ENCODE measurements at places on chromosomes 12 and 14.
A peak's percentile ranks its signal among the peaks of the same experiment; 100 is the strongest.

DNA sequence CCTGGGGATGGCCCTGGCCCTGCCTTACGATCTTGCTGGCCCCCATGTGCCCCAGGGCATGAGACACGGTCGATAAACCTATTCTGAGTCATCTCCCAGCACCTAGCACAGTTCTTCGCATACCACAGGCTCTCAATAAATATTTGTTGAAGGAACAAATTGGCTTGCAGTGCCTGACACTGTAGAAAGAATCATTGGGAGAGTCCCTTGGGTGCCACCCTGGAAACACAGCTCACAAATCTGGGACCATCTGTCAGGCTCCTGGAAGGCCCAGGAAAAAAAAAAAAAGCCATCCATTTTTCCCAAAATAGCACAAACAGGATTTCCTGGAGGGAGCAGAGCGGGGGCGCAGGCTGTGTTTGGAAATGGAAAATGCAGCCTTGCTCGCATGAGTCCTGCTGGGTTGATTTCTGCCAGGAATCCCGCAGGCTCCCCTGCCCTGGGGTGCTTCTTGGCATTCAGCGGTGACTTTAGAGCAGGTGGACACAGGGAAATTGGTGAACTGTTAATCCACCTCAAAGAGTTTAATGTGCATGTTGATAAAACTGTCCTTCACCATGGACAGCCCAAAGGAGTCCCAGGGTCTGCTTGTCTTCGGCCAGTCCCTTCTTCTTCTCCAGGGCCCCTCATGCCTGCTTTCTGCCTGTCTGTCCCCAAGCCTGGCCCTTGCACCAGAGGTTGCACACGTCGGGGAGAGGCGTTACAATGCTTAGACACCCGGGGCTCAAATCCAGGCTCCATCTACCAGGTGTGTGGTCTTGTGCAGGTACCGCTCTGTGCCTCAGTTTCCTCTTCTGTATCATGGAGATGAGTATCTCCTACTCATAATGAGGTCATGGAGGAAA, 106.1 kb upstream of the RFLNA start:
- DNase-seq: no peak

GRCh38 chr12:96036765-96037455, 1.5 kb upstream of the LTA4H start:
- no peak for DNase-seq

GRCh38 chr12:94585626-94586025, 64.7 kb downstream of the TMCC3 start:
- DNase-seq: no peak

DNA sequence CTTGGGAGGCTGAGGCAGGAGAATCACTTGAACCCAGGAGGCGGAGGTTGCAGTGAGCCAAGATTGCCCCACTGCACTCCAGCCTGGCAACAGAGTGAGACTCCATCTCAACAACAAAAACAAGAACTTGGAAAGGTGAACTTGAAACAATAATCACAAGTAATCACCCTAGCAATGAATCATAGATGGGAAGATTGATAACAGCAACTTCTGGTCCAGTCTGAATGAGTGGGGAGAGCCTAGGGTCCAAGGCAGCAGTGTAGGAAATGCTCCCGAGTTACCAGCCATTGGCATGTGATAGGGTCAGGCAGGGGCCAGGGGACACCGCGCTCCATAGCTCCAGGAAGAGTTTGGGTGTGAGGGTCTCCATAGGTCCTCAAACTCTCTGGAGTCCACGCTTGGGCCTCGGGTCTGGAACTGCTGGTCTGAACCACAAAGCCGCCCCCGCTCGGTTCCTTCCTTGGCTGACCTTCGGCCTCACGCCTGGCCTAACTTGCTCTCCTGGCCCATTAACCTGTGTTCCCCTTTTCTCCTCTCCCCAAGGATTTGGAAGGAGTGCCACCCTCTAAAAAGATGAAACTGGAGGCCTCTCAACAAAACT, 19.9 kb upstream of the MLXIP start:
- DNase-seq: no peak

GRCh38 chr14:91032248-91032647, 28.2 kb downstream of the RPS6KA5 start:
- DNase-seq: no peak

DNA sequence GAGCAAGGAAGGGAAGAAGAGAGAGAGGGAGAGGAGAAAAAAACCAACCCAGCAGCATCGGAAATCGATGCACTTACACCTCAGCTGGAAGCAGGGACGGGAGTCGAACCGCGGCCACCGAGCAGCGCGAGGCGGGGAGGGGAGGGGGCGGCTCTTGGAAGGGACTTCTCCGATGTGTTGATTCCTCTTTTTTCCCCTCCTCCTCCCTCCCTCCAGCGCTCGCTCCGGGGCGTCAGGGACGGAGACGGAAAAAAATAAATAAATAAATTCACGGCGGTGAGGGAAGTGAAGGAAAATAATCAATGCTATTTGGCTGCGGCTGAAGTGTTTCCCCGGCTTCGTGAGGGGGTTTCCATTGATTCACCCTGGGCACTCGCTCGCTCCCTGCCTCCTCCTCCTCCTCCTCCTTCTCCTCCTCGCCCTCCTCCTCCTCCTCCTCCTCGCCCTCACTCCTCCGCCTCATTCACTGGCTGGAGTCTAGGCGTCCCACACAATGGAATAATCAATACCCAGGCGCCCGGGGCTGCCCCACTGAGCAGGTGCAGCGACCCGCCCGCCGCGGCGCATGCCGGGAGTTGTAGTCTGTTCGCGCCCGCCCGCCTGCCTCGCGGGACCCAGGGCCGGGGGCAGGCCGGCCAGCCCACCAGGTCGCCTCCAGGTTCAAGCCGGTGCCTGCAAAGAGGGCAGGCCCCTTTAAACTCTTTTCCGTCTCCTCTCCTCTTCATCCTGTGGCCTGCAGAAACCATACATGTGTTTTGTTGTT, at the start of gene ZFHX2:
ZFHX2 (minus strand) TSS at position 500 of the 763 bp plus-strand sequence. CDS start 16,440 bp downstream, outside the sequence.
- DNase-seq: peak; percentile 68

DNA sequence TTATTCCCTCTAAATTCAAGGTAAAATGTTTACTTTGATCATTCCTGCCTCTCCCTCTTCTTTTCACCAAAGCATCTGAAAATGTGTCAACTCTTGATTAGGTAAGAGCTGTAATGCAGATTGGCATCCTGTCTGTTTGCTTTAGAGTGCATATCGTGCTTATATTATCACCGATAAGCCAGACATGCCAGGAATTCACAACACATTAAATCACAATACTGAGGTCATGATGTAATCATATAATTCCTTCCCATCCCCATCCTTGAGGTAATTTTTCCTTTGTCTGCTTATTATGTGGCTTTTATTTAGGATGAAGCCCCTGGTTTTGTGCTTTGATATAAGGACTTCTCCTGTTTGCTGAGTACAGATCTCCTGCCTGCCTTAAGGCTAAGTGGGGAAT, 10.2 kb downstream of the DDX47 start:
- no peak for DNase-seq

- DNase-seq: no peak
Measured at GRCh38 chr12:105504286-105504685, 173.8 kb downstream of the C12orf75 start.

GRCh38 chr12:69514111-69514510, 43.9 kb downstream of the FRS2 start:
- no peak for DNase-seq

DNA sequence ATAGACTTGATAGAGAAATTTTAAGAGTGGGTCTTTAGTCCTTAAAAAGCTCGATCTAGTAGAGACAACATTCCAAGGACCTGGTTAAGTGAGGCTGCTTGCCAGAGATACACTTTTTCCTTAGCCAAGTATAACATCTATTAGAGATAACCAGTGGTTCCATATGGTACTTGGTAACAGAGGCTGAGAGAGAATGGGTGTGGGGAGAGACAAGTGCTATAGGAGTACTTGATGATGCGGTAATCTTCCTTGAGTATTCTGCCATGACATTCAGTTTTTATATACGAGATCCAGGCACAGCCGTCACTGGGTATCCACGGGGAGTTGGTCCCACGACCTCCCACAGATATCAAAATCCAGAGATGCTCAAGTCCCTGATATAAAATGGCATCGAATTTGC, 77.4 kb upstream of the REP15 start:
- DNase-seq: no peak

- no peak for DNase-seq
Measured at GRCh38 chr12:124077701-124078100, 104.7 kb downstream of the ZNF664 start.

GRCh38 chr12:25583545-25583944, 30.5 kb upstream of the LMNTD1 start:
- DNase-seq: no peak

DNA sequence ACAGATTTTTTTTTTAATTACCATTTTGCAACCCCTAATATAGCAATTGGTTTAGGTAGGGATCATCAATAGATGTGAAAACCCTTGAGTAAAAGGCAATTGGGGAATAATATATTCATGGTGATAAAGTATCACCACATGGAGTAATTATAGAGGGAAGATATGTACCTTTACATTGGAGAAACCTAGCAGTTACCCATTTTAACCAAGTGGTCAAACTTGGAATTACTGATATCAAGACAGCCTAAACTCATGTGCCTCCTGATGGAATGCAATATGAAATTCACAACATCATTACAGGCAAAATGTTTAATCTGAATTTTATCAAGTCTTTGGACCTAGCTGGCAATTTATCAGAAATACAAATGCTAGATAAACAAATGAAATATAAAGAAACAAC, 6.7 kb upstream of the SLC10A1 start:
- no peak for DNase-seq

DNA sequence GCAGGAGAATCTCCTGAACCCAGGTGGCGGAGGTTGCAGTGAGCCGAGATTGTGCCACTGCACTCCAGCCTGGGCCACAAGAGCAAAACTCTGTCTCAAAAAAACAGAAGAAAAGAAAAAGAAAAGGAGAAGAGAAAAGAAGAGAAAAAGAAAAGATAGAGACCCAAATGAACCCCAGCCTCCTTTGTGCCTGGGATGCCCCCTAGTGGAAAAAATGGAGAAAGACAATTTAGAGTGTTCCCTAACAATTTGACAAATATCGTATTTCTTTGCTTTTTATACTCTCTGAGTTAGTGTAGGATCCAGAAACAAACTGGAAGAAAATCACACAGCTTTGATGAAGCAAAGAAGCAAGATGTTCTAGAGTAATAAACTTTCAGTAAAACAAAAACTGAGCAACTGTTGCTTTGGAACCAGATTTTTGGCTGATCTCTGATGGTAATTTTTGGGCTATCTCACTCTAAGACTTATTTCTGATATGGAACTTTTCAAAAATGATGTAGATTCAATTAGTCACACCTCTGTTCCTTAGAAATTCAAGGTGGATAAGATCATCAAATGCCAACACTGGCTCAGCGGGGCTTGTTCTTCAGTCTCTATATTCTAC, 18.6 kb upstream of the PRKAB1 start:
- DNase-seq: no peak

DNA sequence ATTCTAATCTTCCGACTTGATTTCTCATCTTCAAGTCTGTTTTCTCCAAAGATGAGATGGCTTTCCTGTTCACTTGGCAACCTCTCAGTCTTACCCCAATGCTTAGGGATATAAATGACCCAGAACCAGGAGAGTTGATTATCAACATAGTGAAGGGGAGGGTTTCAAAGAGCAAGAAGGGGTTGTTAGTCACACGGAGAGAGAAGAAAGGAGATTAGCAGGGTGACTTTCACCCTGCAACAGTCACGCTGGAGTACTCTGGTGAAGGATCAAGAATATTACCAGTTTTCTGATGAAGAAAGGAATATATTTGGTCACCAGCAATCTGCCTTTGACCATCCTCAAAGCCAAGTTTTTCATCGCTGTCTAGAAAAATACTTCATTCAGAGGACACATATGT, at the start of gene TMEM52B:
TMEM52B (plus strand) TSS at position 212 of the 400 bp plus-strand sequence. CDS start 543 bp downstream, outside the sequence.
- DNase-seq: no peak

GRCh38 chr12:120100630-120101029, 15.9 kb downstream of the RAB35 start:
- no peak for DNase-seq

DNA sequence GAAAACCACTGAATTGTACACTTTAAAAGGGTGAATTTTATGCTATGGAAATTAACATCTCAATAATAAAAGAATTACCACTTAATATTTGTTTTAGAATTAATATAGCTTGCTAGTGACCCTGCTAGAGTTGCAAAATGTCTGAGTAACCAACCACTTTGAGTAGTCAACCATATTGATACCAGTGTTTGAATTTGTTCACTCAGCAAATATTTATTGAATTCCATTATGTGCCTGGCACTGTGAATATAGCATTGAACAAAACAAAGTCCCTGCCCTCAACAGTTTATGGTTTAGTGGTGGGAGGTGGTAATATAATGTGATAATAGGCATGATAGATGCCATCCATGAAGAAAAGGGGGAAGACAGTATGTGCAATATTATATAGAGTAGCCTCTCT, 4.6 kb downstream of the SNRPF start:
- no peak for DNase-seq

- DNase-seq: no peak
Measured at GRCh38 chr12:67299526-67299925, 30.4 kb downstream of the CAND1 start.

GRCh38 chr12:113048716-113049127, 7.8 kb upstream of the DTX1 start:
- DNase-seq: peak; percentile 56

Data from T-helper 1 cell (primary cell).